ENCODE measurements at places on chromosomes 4 and X.

DNA sequence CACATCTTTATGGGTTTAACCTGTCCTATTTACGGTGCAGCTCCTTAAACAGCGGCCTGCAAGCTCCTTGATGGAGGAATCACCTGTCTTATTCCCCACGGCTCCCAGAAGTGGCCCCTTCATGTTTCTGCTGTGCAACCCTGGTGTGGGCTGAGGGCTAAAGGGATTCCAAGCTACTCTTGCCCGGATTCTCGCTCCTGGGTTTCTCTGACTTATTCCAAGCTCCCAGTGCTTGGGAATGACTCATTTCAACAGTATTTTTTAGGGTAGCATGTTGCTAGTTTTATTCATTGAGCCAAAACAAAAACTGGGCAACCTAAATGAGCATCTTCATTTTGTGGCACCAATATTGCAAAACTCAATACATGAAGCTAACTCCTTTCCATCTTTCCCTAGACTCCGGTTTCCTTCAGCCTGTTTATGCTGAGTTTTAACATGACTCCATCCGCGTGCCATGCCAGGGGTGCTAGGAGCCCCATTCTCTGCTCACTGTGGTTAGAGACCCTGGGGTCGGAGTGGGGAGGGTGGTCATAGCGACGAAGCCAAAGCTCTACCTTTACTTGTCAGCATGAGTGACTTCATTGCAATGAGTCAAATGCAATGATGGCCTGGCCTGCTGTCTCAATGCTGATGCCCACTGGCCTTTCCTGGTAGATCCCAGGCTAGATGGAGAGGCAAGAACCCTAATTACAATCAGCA is 349.7 kb downstream of the NR3C2 start:
- no peak for DNase-seq

DNA sequence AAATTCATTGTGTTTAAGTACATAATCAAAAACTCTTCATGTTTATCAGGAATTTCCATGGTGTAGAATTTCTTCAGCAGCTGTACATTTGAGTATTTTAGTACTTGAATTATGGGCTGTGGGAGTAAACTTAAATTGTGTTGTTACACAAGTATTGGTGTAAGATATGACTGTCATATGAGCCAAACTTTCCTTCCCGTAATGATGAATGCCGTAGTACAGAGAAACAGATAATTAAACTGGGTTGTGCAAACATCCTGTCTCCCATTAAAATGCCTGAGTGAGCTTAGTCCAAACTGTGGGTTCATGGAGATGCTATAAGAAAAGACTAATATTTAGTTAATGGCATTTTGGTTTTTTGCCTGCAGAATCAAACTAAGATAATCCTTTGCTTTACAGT is 159.2 kb downstream of the SLC4A4 start:
- no peak for DNase-seq

DNA sequence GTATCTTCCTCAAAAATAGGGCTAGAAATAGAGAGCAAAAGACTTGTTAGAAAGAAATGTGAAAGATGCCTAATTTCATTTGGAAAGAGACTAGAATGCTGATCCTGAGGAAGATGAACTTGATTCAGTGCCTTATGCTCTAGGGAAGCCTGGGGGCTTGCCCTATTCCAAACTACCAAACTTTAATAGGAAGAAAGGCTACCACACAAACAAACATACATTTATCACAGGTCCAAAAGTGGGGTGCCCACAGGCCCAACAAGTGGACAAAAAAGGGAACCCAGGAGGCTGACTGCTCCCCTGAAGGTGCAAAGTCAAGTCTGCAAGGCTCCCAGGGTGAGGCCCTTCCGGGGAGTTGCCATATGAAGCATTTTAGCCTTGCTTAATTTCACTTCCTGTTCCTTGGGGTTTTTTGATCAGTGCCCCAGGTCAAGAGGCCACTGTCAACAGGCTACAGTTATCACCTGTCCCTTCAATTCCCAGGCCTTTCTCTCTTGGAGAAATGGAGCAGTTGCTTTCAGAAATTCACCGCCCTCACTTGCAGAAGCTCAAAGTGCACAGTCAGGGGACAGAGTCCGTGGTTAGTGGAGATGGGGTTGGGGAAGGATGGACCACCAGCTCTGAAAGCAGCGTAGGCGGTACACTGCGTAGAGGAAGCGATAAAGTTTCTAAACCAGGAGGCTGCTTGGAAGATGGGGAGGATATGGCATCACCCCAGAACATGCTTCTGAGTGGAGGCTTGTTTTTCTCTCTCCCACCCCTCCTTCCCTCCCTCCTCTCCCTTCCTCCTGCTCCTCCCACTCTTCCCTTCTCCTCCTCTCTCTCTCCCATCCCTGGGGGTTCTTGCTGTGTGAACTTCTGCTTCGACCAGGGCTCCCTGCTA is 36.4 kb downstream of the TMEM154 start:
- DNase-seq = no peak

DNA sequence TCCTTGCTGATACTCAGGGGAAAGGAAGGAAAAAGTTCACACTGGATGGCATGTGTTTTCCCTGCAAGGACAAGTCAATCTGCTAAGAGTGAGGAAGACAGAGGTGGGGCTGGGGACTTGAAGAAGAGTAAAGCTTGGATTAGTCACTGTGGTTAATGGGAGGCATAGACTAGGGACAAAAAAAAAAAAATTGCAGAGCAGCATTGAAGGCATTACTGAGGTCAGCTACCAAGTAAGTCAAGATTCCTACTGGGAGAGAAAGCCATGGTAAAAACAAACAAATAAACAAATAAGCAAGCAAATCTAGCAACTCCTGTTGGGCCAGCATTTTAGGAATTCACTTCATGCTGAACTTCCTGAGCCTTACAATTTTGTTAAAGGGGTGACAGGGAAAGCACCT is 58.2 kb upstream of the GPC4 start:
- DNase-seq = no peak

GRCh38 chrX:111504941-111505340 is 6.5 kb upstream of the SERTM2 start:
- DNase-seq = no peak

DNA sequence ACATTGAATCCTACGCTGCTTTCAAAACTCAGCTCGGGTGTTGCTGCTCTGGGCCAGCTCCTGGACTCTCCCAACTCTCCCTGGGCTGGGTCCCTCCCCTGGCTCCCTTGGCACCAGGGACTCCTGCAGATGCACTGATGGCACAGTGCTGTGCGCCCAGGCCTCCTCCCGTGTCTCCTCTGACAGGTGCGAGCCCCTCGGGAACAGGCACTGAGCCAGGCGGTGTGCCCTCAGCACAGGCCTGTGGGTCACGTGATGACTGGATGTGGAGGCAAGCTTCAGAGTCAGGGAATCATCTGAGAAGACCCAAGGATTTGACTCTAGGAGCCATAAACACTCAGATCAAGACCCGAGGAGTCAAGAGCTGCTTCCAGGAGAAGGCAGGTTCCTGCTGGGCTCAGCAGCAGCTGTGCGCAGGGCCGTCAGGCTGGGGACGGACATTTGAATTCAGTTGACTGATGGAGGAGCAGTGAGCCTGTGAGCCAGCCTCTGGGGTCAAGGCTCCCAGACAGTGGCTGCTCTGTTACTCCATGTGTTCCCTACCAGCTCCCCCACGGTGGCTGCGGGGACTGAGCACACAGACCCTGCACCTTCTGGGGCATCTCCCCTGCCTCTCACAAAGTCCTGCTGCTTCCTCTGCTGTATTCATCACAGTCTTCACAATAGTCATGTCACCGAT is 33.0 kb downstream of the NAT8L start:
- no peak for DNase-seq

GRCh38 chrX:119290476-119290875 is 54.4 kb downstream of the PGRMC1 start:
- DNase-seq = no peak

GRCh38 chr4:77181720-77182119 is 24.7 kb downstream of the CCNG2 start:
- DNase-seq = no peak

DNA sequence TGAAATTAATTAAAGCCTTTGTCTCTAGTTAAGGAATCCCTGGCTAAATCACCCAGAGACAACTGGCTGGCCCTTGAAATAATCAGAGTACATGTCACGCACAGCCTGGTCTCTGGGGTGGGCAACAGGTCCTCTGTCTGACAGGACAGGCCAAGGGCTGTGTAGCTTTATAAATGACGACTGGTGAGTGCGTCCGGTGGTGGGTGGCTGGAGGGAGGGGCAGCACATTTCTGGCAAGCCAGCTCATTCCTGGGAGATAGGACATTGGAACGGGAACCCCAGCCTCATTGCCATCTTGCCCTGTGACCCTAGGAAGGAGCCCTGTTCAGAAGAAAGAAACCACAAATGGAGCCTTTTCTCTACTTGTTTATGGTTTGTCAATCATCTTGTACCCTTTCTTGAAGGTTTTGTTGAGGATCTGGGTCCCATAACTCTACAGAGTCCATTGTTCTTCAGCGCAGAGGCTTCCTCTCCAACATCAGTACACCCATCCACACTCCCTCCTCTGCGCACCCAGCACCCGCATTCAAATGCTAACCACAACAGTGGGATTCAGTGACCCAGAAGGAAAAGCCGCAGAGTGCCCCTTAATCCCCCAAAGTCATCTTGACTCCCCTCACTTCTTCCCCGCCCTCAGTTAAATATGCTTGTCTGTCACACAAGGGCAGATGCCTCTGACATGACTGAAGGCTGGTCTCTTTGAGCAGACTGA is 368.1 kb downstream of the UNC5C start:
- no peak for DNase-seq

DNA sequence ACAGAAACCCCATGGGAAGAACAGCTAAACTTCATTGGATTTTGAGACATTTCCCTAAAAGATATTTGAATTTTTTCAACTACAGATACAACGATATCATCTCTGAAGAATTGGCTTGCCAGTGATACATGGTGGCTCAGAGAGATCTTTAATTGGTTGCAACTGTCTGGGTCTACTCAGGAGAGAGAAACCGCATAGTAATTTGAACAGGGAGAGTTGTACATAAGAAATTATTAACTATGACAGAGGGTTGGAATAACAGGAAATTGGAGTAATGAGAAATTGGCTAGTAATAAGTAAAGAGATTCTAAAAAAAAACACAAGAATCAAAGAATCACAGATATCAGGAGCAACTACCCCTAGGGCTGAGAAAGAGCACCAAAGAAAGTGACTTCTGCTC is 118.4 kb downstream of the KLHL13 start:
- no peak for DNase-seq

DNA sequence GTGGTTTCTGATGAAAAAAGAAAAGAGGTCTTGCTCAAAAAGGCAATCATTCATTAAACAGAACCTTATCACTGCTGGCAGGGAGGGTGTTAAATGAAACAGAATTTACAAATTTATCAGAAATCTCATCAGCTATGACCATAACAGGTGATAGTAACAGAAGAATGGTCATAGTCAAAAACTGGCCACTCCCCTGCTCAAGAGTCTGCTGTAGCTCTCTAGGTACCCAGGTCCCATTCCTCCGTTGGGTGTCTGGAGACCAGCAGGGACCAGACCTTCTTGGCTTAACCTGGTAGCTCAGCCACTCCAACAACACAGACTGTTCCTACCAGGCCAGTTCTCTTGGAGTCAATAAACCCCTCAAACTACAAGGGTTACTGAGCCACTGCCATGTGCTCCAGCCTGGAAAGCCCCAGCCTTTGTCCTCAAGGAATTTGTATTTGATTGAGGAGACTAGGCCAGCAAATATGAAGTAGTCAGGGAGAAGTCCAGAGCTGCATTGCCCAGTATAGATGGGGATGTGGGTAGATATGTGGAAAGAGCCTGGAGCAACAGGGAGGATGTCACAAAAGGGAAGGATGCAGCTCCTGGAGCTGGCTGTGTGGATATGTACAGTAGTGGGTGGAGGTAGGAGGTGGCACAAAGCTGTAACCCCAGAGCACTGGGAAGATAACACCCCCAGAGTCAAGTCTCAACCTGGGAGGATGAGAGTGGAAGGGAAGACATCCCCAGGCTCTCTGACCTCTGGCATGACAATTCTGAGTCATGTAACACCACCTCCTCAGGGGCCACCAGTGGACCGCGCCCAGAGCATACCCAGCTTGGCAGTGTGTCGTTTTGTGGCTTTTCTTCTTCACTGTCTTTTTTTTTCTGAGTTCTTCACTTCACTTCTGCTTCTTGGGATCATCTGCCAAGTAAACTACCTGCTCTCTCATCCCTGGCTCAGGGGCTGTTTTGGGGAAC is 21.9 kb downstream of the RASL11B start:
- DNase-seq = no peak

DNA sequence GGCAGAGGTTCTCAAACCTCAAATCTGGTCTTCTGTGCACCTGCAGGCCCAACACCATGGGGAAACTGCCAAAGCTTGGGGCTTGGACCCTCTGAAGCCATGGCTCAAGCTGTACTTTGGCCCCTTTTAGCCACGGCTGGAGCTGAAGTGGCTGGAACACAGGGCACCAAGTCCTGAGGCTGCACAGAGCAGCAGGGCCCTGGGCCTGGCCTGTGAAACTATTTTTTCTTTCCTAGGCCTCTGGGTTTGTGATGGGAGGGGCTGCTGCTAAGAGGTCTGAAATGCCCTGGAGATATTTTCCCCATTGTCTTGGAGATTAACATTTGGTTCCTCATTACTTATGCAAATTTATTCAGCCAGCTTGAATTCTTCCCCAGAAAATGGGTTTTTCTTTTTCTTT is 18.3 kb upstream of the PI4K2B start:
- no peak for DNase-seq

DNA sequence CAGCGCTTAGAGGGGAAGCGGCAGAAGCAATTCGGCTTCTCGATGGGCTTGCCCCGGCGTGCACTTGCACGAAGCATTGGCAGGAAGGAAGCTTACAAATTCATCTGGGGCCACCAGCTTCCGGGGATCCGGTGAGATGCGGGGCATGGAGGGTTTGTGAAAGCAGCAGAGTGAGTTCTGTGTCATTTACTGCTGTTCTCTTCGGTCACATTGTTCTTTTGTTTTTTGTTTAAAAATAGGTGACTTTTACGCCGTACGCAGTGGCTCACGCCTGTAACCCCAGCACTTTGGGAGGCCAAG is 47.0 kb downstream of the ASMT start:
- DNase-seq = no peak

DNA sequence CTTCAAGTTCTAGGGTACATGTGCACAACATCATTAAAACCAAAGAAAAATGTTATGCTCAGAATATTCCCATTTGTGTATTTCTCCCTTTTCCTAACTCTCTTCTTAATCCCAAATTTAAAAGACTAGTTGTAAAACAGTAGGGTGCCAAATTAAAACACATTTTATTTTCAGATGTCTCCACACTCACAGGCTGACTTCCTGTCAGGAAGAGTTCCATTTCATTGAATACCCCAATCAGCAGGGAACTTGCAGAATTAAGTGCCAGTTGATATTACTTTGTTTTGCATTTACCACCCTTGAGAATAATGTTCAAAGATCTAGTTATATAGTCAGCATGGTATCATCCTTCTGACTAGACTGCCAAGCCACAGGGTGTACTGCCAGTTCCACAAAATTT is 207.9 kb downstream of the MAB21L2 start:
- no peak for DNase-seq

GRCh38 chrX:34218063-34218462 is 85.9 kb upstream of the FAM47A start:
- DNase-seq = no peak

GRCh38 chrX:132505116-132505515 is 16.3 kb upstream of the MBNL3 start:
- DNase-seq = no peak

DNA sequence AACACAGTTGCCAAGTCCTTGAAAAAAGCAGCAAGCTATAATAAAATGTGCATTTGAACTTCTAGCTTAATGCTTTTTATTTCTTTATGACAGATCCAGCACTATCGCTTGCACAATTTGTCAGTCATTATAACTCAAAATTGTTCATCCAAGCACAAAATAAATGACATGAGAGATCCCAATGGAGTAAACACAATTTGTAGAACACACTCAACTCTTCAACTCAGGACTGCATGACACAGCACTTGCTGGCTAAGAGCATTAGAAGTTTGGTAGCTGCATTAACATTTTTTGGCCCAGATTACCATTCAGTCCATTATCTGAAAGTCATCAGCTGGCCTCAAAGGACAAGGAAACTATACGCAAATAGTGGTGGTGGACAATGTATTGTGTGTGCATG is 530.1 kb downstream of the INPP4B start:
- no peak for DNase-seq

Measured in activated T-helper 1 cell treated with Interleukin-2 at 50 U/mL for 16 hours (primary cell).